ENCODE measurements at places on chromosomes 4 and X.

- DNase-seq = no peak
These were observed 26.8 kb downstream of the LRBA start for GRCh38 chr4:150988238-150988637.

GRCh38 chrX:3963980-3964379 lies 250.5 kb upstream of the PRKX start:
- DNase-seq = no peak

DNA sequence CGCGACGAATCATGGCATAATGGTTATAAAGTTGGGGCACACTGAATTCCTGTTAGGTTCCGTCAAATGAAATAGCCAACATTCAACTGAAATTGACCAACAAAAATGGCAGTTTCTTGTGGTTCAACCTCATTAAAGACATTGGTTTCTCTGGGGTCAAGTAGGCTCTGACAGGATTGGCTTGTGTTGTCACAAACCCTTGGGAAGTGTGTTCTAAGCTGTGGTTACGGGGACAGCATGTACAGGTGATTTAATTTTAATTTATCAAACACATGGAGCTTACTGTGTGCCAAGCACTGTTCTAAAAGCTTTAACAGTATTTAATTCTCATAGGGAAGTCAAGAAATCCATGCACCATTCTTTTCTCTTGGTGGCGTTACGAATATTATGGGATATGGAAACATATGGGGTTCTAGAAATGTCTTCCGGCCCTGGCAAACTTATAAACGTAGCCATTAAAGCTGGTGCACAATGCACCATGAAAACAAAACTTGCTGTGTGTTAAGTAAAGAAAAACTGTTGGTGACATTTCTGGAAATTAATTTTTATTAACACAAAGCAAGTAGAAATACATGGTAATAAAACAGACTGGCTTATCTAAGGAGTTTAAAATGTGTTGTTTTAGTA lies 891 bp downstream of the XK start:
- no peak for DNase-seq

DNA sequence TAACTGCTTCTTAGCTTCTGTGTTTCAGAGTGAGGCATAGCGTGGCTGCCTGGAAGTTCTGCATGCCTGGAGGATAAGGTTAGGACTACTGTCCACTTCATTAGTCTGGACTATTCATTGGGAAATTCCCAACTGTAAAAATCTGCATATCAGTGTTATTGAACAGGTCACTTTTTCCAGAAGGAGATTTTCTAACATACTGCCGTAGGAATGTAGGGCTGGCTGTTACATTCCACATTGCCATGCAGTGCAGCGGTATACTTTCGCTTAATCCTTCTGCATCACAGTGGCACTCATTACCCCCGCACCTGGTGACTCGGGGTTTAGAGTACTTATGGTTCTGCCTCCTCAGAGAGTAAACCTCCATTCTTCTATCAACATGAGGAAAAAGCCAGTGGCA lies 104.6 kb downstream of the NPFFR2 start:
- DNase-seq = no peak

DNA sequence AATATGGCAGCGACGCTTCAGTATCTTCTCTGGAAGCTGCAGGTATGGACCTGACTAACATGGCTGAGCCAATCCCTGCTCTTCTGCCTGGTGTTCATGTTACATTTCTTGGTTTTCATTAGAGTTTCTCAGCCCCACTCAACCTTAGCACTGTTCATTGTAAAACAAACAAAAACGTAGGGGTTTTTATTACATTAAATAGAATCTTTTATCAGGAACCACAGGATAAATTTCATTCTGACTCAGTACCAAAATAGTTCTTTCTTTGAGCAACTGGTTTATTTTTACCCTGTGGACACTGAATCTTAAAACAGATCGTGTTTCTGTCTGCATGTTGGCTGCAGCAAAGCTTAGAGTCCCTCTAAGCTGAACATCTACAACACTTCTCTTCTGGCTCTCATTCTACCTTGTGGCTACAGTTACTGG lies 27.1 kb downstream of the FHIP1A start:
- DNase-seq = no peak

DNA sequence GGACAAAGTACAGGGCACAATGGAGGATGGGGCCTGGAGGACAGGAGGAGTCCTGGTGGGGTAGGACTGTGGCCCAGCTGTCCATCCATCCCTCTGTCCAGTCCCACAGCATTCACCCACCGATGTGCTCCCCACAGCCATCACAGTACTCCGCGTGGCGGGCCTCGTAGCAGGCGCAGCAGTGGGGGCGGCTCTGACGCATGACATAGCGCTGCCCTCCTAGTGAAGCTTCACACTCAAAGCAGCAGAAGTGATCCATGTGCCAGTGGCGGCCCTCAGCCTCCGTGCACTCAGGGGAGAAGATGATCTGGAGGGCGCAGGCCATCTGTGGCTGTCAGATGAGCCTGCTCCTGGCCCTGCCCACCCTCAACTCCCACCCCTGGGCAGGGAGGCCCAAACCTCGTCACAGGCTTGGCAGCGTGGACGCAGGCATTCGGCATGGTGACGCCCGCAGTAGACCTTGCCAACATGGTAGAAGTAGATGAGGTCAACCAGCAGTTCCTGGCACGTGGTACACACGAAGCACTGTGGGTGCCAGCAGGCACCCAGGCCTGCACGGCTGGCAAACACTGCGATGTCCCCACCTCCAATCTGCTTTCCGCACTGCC lies 6.3 kb downstream of the PLP2 start:
- no peak for DNase-seq

DNA sequence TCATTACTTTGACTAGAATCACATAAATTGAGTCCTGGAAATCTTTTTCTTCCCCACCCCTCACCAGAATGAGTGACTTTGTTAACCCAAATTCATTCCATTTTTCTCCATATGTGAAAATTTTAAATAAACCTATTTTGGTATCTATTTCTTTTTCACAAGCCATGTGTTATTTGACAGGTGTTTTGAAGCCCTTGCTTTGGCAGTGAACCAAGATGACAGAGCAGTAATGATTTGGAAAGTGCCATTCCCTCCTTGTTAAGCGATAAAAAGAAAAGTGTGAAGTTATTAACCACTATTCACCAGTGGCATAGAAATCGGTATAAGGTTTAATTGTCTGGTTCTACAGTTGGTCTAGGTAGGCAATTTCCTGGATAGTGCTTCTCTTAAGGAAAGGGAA lies 66.1 kb downstream of the POLA1 start:
- no peak for DNase-seq

DNA sequence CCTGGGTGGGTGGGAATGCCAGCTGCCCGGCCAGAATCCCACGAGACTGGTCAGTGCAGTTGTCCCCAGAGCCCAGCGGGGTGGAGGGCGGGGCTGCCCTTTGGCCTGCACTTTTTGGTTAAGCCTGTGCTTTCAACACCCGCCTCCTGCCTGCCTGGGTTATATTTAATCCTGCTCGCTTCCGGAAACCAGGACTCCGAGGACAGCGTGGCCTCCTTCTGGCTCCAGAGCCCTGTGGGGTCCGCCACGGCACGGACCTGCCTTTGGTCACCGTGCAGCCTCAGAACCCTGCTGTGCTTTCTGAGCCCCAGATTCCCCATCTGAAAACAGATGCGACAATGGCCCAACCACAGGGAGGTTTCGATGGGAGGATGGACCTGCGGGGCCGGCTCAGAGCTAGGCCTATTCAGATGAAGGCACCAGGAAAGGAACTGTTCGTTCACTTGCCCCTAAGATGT lies 29.4 kb upstream of the KIAA0232 start:
- DNase-seq = no peak

GRCh38 chrX:151621422-151621821 lies 57.9 kb downstream of the PASD1 start:
- DNase-seq = no peak

Data from CD8-positive, alpha-beta T cell (primary cell).